NCI-H226 (cell line): ENCODE measurements at places on chromosomes 6 and 20.

GRCh38 chr6:1502041-1502440 lies 107.7 kb upstream of the FOXC1 start:
- no peak for DNase-seq

- DNase-seq, result peak; percentile 93
These were observed 3.6 kb upstream of the CCN2 start for GRCh38 chr6:131954775-131955107.

GRCh38 chr20:30502670-30503069 lies 754.8 kb upstream of the DEFB115 start:
- DNase-seq, result no peak

DNA sequence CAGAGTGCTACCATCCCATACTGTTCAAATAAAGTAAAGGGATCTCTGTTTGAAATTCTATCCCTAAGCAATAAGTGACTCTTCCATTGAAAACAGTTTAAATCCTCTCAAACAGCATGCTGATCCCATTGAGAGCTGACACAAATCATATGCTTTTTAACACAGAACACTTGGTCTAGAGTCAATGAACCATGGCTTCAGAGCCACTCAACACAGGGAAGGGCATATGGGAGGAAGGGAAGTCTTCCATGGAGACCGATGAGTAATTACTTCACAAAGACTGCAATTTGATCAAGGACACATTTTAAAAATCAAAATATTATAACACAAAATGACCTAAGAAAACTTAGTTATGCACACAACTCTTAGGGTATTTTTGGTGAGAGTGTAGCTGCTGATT lies 1073.0 kb upstream of the MAP3K7 start:
- DNase-seq, result no peak

DNA sequence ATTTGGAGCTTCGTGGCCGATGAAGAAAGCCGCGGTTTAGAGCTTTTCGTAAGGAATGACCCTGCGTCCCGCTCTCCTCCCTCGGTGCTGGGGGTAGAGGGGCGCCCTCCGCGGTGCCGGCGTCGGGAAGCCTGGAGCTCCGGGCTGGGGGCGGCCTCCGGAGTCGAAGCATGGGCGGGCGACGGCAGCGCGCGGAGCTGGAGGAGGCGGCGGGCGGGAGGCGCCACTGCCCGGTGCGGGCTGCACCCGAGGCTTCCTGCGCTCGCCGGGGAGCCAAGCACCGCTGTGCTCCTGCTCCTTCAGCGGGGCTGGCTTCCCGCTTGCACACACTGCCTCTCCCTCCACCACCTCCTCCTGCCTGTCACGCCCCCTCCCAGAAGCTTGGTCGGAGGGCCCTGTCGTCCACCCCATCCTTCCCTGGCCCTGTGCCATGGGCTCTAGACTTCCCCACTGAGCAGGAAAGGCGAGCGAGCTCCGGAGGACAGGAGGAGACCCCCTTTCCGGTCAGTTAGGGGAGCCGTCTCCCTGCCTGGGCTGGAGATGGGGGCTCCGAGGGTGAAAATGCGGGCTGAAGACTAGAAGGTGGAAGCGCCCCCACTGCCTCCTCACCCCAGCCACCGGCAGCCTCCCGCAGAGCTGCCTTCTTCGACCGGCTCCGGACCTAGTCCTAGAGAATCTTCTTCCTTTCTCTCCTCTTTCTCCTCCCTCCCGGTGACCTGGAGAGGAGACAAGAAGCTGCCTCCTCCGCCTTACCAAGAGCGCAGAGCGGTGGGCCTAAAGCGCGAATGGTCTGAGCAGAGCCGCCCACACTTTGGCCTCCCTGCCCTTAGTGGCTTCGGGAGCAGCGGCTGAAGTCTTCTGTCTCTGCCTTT lies 1.8 kb downstream of the CDH4 start:
- DNase-seq, result no peak
